ENCODE measurements at places on chromosomes 7 and 10.

- no peak for DNase-seq
These were observed 7.3 kb downstream of the MAFK start for GRCh38 chr7:1537535-1538412.

DNA sequence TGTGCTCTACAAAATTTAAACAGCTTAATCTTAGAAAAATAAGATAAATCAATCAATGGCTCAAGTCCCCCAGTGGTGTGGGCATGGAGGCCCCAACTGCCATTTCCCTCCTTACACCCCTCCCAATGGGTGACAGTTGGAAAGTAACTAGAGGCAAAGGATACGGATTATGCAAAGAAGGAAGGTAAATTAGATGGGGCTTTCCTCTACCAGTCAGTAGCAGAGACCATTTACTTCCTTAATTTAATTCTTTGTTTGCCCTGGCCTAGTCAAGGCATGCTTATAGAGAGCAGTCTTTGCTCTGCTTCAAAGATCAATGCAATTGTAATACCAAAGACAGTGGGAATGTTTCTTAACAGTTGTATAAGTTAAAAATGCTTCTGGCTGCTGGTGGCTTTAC, 63.3 kb upstream of the PAPSS2 start:
- no peak for DNase-seq

- no peak for DNase-seq
These were observed 1.9 kb downstream of the VWDE start for GRCh38 chr7:12401538-12402364.

- DNase-seq = no peak
These were observed 1.5 kb downstream of the ZNF394 start for GRCh38 chr7:99498546-99498944.

DNA sequence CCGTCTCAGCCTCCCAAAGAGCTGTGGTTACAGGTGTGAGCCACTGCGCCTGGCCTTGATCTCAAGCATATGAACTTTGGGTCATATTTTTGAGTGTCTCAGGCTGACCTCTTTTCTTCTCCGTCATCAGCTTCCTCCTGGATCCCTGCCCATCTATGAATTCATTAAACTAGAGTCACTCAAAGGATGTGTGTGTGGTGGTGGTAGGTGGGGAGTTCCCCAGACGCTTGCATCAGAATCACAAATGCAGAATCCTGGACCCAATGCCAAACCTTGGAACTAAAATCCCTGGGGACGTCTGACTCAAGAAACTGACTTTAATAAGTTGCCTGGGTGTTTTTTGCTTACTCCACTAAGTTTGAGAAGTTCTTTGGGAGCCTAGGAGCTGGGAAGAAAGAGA, 6.7 kb upstream of the CREB5 start:
- no peak for DNase-seq

- no peak for DNase-seq
These were observed 6.6 kb upstream of the ITIH2 start for GRCh38 chr10:7696545-7696944.

DNA sequence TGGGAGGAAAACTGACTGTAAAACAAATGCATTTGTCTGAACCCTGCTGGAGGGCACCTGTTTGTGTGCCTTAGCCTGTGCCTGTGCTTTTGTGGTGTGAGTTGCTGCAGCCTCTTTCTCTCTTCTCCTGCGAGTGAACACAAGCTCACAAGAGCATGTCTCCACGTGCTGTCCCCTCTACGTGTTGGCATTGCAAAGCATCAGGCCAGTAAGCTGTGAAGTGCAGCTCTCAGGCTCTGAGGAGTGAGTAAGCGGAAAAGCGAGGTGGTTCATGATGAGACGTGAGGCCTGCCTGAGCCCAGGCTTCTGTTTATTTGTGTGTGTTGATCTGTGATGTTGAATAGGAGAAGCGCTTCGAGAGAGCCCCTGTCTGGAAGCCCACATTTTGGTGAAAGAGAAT, 85.6 kb upstream of the PDCD4 start:
- DNase-seq = no peak

DNA sequence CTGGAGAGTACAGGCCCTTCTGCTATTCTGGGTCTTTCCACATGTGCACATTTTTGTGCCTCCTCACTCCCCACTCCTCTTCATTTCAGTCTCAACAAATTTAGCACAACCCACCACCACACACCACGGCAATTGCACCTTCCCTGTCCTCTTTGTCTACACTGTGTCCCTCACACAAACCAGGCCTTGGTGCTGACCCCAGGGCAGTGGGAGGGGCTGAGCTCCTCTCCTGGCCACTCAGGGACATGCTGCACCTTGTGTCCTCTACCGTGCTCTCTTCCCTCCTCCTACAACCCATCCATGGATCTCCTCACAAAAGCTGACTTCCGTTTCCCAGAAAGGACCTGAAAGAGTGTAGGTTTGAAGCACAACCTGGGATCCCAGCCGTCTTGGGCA, 90.9 kb upstream of the IKZF1 start:
- no peak for DNase-seq

DNA sequence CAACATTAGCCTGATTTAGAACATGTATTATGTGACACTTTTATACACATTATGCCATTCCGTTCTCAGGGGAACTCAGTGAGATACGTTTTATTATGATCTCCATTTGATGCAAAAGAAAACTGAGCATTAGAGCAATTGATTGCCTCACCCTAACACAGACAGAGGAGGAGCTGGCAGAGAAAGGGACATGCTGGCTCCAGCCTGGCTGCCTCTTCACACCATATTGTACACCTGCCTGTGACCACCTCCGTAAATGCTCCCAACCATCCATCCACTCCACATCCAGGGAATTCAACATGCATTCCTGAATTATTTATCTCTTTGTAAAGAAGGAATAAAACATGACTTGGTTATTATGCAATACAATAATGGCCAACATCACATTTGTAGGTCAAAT, 195.0 kb upstream of the STK17A start:
- no peak for DNase-seq

GRCh38 chr7:128031901-128032604, 816 bp upstream of the LRRC4 start:
- DNase-seq = peak; percentile 37

DNA sequence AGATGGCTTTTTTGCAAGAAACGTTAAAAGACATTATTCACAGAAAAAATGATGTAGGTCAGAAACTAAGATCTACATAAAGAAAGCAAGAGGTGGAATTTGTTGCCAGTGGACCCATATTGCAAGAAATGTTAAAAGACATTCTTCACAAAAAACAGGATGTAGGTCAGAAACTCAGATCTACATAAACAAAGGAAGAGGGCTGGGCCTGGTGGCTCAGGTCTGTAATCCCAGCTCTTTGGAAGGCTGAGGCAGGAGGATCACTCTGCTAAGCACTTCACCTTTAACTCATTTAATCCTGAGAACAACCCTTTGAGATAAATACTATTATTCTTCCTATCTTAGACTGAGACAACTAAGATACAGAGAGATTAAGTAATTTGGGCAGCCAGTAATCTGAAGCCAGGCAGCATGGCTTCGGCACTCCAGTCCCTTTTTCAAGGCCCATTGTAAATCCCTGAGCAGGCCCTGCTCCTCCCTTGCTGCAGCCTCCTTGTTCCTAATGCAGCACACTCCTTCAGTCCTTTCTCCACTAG, 11.6 kb downstream of the ZFAND4 start:
- no peak for DNase-seq

- no peak for DNase-seq
These were observed 79.9 kb downstream of the ZMIZ1 start for GRCh38 chr10:79148452-79149344.

GRCh38 chr7:126411032-126411820, 841.5 kb downstream of the GRM8 start:
- no peak for DNase-seq

DNA sequence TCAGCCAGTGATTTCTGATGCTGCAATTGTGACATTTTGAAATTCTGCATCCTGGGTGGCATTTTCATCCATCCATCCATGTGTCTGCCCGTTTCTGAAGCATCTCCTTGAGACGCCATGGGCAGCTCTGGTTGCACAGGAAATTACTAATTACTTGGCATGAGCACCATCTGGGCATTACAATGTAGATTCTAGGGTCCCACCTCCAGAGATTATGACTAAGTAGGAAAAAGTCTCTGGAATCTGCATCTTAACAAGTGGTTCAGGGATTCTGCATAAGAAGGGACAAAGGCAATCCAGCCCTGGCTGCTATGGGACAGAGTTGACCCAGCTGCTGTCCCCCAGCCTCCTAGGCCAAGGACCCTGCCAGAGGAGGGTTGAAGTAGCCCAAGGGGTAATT, 65.3 kb downstream of the CUZD1 start:
- no peak for DNase-seq

- DNase-seq = no peak
These were observed 25.4 kb upstream of the TM9SF3 start for GRCh38 chr10:96612055-96612830.

DNA sequence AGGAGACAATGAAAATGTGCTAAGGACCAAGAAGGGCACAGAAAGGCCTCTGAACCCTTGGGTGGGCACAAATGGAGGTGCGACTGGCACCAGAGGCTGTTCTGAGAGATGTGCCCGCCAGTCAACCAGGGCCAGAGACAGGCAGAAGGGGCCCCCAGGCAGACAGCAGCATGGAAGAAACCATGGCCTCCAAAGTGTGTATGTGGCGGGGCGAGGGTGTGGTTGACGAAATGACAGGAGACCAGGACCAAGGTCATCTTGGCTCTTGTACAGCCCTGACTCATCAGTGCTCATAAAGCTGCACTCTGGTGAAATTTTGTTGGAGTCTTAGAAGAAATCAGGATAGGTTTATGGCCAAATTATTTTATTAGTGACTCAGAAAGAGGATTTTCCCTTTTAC, 4.0 kb upstream of the MRPS24 start:
- no peak for DNase-seq

DNA sequence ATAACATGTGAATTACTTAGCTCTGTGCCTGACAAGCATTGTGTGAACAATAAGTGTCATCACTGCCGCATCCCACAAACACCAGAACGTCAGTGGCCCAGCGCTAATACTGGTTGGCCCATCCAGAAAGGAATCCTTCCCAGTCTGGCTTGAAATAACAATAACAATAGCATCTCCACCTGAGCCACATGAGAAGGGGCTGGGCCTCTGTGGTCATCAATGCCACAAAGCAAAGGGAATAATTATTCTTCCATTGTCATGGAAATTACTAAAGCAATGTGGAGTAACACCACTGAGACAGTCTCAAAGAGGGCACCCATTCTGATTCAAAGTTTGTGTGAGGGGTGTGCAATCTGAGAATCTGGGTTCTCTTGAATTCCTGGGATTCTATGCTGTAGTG, 105.7 kb upstream of the INHBA start:
- no peak for DNase-seq

- no peak for DNase-seq
These were observed 9.9 kb downstream of the LRRC4 start for GRCh38 chr7:128021366-128021765.

DNA sequence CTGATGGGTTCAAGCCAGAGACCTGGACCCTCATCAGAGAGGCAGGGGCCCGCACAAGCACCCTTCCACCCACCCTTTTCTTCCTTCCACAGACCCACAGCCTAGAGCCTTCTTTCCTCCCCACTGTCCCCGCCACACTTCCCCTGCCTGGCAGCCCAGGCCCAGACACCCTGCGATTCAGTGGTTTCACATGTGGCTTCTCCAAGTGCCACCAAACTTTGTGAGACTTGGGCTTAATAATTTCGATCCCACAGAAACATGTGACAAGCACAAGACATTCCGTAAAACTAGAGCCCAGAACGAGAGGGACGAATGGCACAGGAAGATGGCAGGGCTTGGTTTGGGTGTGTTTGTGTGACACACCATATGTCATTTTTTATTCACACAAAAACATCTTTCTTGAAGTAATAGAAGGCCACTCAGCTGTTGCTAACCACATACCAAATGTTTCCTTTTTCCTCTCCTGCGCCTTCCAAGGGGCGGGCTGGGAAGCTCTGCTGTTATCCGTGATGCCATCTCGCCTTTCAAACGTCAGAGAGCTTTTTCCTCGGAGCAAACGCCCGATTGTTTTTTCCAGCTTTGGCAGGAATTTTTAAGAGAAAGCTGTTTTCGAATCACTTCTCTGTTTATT, 162.9 kb downstream of the GRK5 start:
- no peak for DNase-seq

DNA sequence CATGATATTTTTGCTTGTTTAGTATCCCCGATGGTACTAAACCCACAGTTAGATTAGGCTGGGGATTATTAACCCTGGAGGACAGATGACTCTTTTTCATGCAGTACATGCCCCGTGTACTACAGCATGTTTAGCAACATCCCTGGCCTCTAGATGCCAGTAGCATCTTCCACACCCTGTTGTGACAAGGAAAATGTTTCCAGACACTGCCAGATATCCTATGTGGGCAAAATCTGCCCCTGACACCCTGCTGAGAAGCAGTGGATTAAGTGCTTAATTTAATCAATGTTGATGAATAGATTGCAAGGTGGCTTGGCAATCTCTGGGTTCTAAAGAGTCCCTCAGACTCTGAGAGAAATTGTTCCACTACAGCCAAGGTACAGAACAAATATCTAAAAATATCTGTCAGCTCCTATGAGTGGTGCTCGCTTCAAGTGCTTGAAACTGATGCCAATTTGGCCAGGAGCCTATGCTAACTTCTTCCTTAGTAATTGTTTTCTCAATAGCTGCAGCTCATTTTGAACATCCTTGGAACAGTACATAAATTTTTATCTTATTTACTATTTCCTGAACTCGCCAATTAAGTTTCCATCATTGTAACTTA, 247.0 kb downstream of the SORCS1 start:
- no peak for DNase-seq

DNA sequence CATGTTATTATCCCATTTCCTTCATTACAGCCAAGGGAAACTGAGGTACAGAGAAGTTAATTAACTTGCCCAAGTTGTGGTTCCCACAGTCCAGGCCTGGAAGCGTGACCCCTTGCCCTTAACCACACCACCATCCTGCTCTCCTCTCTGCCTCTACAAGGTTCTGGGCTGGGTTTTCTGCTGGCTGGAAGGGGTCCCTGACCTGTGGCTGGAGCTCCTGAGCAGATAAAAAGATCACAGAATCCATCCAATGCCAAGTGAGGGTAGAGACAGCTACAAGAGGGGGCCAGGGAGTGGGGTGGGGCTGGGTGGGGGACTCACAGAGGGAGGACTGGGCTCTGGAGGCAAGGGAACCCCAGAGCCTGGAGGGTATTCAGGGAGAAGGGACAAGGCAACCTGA, 9.7 kb downstream of the ASB10 start:
- no peak for DNase-seq

DNA sequence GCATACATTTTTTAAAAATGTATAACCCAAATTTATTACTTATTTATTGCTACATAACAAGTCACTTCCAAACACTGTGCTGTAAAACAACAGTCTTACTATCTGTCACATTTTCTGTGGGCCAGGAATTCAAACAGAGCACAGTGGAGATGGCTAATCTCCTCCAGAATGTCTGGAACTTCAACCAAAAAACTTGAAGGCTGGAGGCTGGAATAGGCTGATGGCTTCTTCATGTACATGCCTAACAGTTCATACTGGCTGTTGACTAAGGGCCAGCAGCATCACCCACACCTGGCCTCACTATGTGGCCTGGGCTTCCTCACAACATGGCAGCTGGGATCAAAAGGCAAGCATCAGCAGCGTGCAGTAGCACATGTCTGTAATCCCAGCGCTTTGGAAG, 92.4 kb upstream of the KMT2E start:
- no peak for DNase-seq

GRCh38 chr7:33666531-33666930, 238.8 kb upstream of the BMPER start:
- DNase-seq = no peak

All from stimulated activated CD4-positive, alpha-beta T cell treated with anti-CD3 and anti-CD28 coated beads, TNF-alpha, amount 100 ng/mL, for 48 hours (primary cell).